ENCODE measurements at places on chromosomes 6 and 20.

DNA sequence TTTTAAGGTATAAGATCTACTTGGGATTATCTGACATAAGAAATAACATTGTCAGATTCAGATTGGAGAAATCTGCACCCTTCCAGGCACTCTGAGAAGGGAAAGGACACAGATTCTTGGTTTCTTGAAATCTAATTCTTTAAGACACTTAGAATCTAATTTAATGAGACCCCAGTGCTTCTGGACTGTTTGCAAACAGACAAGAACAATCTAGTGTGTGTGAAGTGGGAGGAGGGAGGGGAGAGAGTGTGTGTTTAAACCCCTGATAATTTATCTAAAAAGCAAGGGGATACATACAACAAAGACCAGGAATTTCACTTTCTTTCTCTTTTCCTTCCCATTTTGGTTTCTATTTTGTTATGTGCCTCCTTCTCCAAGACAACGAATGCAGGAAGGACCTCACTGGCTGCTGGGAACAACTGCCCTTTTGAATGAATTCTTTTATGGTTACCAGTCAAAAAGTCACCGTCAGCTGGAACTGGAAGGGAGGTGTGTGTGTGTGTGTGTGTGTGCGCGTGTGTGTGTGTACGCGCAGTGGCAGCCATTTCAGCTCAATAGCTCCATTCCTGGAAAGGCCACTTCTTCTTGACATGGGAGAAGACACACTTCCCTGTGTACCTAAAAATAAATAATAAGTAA lies 129.4 kb downstream of the BCAS1 start:
- DNase-seq, result peak; percentile 89

- DNase-seq, result no peak
Measured at GRCh38 chr6:12769556-12770256, 53.1 kb downstream of the PHACTR1 start.

DNA sequence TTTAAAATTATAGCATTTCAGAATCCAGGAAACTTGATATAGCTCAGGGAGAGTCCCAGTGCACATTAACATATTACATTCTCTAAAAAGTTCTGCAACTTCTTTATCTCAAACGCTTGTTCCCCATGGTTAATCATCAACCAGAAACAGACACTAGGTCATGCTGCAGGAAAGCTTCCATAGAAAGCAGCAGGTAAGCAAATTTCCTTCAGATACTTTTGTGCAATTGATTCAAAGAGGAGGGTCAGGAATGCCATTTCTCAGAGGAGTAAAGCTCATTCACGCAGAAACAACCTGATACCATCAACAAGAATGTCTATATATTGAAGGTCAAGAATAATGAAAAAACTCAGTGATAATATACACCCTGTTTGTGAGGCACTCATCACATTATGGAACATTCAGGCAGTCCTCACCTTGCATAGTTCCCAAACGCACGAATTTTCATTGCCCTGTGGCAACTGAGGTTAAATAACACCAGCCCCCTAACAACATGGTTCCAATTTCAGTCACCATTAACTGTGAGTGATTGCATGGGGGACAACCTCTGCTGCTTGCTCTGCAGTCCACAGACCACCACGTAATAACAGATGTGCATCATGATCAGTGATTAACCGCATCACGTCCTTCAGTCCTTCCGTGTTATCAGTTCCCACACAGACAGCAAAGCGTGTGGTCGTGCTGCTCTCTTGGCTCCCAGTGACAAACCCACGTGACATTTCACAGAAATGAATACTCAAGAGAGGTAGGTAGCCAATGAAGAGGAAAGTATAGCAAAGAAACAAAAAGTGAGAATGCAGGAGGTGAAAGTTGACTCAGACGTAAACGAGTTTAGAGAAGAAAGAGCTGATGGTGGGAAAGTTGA lies 95.7 kb downstream of the LY86 start:
- no peak for DNase-seq

DNA sequence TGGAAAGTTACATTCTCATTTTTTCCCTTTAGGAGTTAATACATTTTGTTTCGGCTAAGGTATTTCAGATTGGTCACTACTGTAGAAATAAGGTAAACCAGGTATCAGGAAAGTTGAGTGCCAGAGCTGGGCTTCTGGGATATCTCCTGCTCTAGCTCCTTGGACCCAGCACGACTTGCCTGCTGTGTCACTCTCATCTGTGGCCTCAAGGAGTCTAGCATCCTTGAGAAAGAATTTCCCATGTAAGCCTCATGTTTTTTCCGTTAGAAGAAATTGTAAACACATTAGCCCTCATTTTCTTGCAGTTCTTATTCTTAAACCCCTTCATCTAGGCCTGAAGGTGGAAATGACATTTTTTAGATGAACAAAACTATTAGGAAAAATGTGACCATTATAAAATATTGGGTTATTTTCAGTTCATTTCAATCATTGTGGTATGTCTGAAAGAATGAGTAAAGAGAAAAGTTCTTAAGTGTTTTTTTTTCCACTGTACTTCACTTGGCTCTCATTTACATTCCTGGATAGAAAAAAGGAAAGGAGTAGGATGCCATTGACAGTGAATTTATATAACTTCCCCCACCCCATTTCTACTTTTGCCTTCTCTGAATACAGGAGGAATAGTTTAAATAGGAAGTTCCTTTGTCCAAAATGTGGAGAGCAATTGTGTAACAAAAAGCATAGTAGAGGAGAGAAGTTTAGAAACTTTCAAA lies 46.7 kb downstream of the CD2AP start:
- peak; percentile 47 for DNase-seq

DNA sequence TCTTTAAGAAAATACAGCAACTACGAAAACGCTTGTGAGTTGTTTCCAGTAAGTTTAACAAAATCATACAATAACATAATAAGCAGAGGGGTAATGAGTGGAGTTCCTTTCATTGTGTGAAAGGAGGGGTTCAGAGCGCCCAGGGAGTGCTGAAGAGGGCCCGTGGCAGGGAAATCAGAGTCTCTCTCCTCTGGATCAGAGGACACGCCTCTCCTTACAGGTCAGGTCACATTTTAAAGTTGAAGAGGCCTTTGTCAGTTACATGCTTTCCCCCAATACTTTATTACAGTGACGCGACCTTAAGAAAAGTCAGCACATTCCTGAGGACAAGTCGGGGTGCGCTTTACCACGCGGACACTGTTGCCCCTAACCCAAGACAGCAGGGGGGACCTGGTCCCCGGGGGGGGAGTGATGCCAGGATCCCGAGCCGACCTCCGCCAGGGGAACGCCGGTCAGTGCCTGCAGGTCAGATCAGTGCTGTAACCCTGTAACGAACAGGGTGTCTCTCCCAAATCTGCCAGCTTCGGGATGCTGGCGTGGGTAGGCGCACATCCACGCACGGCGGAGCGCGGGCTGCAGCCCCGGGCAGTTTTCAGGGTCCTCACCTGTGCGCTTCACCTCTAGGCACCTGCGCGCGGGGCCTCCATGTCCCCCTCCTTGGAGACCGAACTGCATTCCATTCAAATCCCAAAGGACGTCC lies 848 bp downstream of the DACT2 start:
- DNase-seq, result no peak

- no peak for DNase-seq
Measured at GRCh38 chr6:156662025-156662445, 115.1 kb upstream of the ARID1B start.

GRCh38 chr6:37060195-37060559 lies 54.7 kb downstream of the FGD2 start:
- DNase-seq, result no peak

DNA sequence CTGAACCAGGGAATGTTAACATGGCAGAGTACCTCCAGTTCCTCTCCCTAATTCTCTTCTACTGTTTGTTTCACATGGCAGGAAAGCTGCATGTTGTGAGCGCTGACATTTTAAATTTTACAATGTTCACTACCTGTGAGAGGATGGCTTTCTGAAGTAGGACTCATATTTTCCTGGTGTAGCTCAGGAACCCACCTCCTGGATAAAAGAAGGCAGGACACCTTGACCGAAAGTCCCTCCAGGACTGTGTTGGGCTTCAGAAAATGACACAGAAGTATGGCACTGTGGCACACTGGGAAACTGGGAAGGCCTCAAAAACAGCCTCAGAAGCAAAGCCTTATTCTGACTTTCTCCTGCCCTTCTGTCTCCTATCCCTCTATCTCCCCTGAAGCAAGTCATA lies 33.3 kb downstream of the PTPRK start:
- no peak for DNase-seq

DNA sequence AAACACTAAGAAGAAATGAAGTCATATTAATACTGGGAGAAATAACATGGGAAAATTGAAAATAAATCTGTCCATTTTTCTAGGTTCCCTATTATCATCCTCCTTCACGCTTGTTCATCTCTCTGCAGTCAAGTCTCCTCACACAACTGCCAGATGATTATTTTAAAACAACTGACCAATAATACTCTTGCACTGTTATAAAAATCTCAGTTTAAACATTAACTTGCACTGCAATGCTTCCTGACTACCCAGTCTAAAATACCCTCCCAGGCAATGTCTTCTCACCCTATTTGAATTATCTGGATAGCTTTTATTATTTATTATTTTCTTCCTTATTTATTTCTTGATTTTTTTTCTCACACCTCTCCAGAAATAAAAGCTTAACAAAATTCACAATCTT lies 5.7 kb downstream of the EYS start:
- no peak for DNase-seq

DNA sequence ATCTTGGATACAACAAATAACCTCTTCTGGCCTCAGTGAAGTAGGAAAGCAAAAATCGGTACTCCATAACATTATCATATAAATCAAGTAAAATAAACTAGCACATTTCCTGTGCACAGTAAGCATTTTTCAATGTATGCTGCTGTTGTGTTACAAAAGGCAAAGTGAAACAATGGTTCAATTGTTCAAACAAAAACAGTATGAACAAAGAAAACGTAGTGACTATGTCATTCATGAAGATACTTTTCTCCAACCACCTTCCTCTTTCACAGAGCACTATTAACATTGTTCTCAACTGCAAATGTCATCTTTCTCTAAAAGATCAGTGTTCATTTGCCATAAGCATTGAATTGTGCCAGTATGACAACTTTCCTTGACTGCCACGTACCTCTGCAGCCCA lies 318.6 kb upstream of the PRDM1 start:
- no peak for DNase-seq

DNA sequence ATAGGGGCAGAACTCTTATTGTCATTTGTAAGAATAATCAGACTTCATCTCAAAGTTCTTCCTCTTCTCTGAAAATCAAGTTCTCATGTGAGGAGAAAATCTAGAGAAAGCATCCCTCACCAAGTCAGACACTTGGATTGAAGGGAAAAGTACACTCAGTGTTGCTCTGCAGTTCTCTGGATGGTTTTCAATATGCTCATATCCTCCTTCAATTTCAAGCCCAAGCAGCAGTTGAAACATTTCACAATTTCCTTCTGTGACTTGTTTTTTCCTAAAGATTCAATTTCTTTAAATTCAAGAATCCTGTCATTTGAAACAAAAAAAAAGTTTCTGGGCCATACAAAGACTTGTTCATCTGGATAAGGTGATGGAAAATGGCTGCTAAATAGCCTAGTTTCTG lies 140.2 kb upstream of the AHI1 start:
- no peak for DNase-seq

DNA sequence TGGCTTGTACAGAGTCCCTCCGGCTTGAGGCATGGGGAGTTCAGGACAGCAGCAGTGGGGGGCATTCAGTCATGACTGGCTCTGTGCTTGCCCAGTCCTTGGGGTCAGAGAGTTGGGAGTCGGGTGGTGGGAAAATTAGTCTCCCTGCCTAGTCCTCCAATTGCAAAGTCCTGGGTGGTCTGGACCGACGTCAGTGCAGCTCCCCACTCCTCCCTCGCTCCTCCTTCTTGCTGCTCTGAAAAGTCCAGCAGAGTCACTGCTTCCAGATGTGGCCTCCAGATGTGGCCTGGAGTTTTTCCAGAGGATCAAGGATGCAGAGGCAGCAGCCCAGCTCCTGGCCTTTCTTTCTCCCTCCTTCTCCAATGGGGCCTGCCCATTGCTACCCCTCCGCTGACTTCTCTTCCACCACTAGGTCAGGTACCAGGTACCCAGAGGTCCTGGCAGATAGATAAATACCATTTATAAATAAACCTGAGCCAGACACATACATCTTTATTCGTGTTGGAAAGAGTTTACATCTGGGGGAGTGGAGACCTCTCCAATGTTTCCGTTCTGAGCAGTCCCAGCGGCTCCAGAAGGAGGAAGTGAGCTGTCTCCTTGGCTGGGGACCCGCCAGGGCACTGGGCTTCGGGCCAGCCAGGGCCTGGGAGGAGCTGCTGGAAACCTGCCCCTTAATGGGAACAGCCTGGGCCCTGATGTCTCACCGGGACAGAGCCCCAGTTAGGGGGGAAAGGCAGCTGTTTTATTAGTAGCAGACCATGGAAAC lies 49.0 kb upstream of the RNF24 start:
- DNase-seq, result peak; percentile 92

- DNase-seq, result no peak
Measured at GRCh38 chr6:115618256-115618655, 442.4 kb downstream of the FRK start.

DNA sequence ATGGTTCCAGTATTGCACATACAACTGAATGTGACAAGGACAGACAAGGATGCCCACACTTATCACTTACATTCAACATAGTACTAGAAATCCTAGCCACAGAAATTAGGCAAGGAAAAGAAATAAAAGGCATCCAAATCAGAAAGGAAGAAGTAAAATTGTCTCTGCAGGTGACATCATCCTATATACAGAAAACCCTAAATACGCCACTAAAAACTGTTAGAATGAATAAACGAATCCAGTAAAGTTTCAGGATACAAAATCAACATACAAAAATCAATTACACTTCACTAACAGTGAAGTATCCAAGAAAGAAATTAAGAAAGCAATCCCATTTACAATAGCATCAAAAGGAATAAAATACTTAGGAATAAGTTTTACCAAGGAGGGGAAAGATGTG lies 66.1 kb downstream of the FAM217A start:
- no peak for DNase-seq

GRCh38 chr6:42727627-42728026 lies 5.2 kb upstream of the PRPH2 start:
- no peak for DNase-seq

DNA sequence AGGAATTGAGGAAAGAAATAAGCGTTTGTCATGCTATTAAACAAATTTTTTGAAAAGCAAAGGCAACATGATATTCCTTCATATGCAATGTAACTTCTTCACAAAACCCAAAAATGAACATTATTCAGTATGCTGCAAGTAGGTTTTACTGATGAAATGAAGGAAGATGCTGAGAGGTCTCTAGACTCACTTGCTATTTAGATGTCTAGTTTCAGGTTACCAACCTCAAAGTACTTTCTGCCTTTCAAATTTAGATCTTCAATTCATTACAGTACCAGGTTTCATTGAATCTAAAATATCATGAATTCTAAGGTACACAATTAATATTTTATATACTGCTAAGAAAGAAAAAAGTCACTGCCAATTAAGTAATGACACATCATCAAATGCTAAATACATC lies 39.9 kb downstream of the MYO6 start:
- DNase-seq, result no peak

GRCh38 chr6:23021487-23021886 lies 452.1 kb downstream of the HDGFL1 start:
- DNase-seq, result no peak

DNA sequence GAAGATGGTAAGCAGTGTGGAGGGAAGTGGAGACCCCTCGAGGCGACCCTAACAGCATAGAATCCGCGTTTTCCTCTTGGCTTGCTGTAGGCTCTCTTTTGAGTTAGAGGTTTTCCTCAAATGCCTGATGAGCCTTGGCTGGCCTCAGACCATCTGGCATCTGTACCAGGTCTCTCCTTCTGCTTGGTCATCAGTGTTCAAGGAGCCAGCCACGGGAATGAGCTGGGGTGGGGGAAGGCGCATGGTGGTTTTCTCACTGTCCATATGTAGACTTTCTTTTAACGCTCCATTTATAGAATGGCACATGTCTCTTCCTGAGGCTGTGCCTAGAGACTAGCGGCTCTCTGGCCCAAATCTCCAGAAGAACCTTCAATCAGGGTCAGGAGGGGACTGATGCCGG lies 8.1 kb upstream of the GUCA1A start:
- peak; percentile 66 for DNase-seq

All from astrocyte of the hippocampus (primary cell).